Amygdala (tissue), 56 donors: ENCODE measurements at places on chromosomes 2 and 18.

GRCh38 chr2:189347540-189347939, 93.7 kb upstream of the WDR75 start:
- DNase-seq = no peak

DNA sequence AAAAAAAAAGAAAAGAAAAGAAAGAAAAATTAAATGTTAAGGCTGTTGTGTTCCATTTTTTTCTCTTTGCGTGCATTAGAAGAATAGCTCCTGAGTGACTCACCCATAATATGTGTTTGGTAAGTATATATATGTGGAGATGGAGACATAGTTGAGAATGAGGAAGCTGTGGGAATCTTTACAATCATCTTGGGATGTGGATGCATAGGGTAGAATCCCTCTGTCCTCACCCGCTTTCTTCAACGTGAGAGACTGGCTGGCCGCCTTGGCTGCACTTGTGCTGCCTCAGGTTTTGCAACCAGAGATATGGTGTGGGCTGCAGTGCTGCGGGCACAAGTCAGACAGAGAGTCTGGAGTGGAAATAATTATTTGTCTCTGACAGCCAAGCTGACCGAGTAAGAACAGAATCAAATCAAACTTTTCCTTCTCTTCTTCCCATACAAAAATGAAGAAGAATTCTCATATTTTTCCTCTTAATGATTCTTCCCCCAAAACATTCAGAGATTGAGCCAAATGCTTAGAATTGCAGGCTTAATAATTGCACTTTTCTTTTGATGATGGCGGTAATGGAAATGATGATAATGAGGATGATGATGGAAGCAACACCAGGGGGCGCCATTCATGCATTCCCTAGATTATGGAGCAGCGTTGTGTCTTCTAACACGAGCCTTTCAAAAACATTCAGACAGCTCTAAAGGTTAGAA, 48.5 kb downstream of the SERPINB7 start:
- DNase-seq = peak; percentile 3

DNA sequence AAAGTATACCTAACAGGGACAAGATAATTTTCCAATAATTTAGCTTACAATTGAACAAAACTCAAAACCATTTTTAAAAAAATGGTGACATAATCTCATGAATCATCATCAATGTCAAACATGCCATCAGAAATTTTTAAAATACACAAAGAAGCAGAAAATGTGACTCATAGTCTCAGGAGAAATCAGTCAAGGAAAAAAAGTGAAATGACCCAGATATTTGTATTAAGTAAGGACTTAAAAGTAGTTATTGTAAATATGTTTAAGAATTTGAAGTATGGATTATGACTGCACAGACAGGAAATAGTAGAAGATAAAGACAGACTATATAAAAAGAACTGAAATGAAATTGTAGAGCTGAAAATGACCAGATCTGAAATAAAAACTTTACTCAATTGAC, 473.9 kb upstream of the SYT4 start:
- no peak for DNase-seq

DNA sequence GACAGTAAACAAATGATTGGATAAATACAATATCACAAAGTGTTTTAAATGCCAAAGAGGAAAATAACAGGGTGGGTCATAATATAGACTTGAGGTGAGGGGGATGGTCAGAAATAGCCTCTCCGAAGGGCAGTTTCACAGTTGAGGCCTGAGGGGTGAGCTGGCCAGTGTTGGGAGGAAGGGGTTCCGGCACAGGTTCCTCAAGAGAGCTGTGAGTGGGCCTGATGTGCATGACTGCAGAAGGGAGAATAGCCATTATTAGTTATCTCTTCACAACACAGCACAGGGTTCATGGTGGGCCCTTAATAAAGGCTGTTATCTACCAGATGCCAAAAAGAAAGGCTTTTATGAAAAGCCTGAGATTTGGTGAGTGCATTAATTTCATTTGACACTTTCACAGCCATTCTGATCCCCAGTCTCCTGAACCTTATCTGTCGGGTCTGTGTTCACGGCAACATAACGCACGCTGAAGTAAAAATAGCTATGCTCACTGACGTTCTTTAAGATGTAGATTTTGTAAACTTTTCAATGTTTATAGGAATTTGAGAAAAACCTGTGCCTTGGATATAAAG, 39.6 kb downstream of the POLR1A start:
- no peak for DNase-seq

- no peak for DNase-seq
Observed at GRCh38 chr2:184721881-184722280, 123.6 kb downstream of the ZNF804A start.

GRCh38 chr2:201158111-201158929, 24.6 kb upstream of the CASP10 start:
- peak; percentile 52 for DNase-seq
